Cortex of kidney (tissue), 1 donor: ENCODE measurements at places on chromosomes 13 and 19.

DNA sequence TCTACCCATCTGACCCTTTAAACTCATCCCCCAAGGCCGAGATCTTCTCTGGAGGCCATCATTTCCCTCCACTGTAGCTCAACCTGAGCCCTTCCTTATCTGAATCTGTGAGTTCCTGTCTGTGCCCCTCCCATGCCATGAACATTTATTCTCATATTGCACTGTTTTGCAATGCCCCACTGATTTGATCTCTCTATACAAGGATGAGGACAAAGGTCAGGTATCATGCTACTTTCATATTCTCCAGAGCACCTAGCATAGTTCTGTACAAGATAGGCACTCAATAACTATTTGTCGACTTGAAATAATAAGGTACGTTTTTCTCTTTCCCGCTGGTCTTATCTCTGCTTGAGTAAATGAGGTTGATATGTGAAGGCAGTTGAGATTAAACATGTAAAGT is 135.5 kb downstream of the KLF5 start:
- no peak for DNase-seq

GRCh38 chr13:99371956-99372355 is 64.8 kb upstream of the GPR183 start:
- no peak for DNase-seq

DNA sequence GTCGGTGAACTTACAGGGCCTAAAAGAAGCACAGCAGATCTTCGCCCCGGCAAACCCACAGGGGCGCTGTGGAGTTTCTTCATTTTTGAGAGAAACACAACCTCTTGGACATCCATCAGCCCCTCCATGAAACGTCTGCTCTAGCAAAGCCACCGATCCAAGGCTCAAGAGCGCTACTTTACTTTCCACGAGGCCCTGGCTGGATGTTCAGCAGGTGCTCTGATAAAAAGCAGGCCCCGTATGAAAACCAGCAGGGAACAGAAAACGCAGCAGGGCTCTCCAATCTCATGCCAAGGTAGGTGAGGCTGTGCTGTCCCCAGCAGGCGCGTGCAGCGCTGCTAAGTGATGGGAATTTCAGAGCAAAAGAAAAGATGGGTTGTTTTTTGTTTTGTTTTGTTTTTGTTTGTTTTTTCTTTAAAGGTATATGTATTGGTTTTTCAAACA is 86.7 kb downstream of the IRS2 start:
- DNase-seq, result no peak

- DNase-seq, result no peak
Measured at GRCh38 chr19:32647361-32647760, 27.6 kb downstream of the ANKRD27 start.

DNA sequence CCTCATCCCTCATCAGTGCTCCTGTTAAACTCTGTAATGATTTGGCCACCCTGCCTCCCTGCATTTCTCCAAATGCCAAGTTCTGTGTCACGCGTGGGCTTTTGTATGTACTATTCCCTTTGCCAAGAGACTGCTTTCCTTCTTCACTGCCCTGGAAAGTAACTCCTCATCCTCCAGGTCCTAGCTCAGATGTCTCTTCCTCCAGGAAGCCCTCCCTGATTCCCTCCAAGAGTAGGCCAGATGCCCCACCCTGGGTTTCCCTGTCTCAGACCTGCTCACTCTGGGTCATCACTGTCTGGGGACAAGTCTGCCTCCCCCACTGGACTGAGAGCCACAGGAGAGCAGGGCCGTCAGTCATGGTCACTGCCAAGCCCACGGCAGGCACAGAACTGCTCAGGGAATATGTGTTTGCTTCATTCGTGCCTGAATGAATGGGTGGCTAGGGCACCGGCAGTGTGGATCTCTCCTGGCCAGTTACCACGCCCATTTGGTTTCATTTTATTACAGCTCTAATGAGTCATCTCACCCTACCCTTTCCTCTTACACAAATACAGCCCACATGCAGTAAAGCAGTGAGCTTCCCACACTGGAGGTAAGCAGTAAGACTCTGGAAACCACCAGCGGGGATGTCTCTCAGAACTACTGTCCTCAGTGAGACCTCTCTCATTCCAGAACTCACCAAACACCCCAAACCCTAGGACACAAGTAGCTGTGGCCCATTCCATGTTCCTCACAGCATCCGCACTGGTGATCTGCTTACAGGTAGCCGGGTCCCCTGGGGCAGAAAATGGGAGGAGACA is 12.1 kb upstream of the GPR4 start:
- DNase-seq, result no peak

DNA sequence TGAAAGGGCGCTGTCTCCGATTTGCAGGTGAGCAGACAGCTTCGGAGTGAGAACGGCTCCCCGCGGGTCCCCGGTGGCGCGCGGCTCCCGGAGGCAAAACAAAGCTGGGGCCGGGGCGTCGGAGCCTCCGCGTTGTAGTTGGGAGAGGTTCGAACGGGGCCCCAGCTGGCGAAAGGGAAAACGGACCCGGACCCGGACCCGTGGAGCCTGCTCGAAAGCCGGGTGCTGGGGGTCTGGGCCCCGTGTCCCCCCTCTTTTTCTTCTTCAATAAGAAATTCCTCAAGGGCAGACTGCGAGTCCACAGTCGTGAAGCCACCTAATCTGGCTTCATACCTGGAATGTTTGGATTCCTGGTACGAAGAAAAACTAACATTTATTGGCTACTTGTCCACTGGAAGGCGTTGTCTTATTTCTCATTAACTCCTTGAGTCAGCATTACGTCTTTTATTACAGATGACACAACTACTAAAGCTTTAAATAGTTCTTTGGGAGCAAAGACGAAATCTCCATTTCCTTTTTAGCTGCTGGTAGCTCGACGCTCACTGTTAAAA is 632 bp upstream of the MTIF3 start:
- no peak for DNase-seq

- no peak for DNase-seq
Measured at GRCh38 chr19:6803036-6803404, 30.5 kb downstream of the VAV1 start.

GRCh38 chr19:23996549-23996948 is 81.9 kb downstream of the ZNF726 start:
- no peak for DNase-seq

DNA sequence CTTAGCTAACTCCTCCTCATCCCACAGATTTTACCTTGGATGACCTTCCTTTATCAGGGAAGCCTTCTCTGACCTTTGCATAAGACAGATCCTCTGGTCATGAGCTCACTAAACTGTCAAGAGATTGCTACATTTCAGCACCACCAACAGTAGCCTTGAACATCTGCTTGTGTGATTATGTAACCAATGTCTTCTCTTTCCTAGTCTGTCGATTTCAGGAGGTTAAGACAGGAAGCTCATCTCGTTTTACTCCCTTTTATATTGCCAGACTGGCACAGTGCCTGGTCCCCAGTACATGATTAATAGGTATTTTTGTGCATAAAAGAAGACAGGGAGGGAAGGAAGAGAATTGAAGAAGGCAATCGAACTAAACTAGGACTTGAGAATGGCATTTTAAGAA is 1697.7 kb downstream of the EFNB2 start:
- no peak for DNase-seq

DNA sequence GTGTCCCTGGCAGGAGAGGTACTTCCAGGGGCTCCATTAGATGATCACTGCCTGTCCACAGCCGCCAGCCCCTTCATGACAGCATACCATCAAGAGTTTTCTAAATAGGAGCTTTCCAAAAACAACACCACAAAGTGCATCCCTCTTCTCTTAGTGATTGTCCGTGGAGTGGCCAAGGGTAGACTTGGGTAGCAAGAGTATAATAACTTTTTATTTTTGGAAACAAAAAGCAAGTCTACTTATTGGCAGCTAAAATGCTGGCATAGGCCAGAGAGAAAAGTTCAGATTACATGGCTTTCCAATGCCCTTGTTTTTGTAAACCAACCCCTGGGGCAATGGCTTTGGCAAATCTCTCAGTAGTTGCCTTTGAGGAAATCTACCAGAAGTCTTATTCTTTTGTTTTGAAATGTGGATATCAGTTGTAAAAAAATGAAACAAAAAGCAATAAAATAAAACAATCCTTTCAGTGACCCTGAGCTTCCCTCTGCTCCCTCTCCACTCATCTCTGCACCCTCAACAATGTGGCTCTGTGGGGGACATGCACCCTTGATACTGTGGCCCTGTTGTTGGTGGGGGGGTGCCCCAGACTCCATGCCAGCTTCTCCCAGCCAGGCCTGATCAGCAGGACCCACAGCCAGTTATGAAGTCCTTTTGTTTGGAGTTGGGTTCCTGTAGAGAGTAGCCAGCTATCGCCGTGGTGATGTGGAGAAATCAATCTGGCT is 294.1 kb downstream of the DLEU7 start:
- DNase-seq, result no peak

GRCh38 chr19:5948752-5949564 is 29.0 kb downstream of the RANBP3 start:
- DNase-seq, result no peak

DNA sequence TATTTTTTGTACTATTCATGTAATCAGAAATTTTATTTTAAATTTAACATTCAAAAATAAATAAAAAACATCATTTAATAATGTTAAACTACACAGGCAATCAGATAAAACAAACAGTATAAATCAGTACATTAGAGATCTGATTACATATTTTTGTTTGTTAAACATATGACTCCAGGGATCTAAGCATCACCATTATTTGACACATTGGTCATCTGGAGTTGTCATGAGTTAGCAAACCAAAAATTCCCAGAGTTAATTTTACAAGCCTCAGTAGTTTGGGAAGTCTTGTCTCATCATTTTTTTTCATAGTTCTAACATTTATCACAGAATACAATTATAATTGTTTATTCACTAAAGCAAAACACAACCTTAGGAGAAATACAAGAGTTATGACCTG is 770.8 kb upstream of the SLITRK6 start:
- no peak for DNase-seq

GRCh38 chr13:45332036-45332830 is 8.8 kb downstream of the TPT1 start:
- no peak for DNase-seq

DNA sequence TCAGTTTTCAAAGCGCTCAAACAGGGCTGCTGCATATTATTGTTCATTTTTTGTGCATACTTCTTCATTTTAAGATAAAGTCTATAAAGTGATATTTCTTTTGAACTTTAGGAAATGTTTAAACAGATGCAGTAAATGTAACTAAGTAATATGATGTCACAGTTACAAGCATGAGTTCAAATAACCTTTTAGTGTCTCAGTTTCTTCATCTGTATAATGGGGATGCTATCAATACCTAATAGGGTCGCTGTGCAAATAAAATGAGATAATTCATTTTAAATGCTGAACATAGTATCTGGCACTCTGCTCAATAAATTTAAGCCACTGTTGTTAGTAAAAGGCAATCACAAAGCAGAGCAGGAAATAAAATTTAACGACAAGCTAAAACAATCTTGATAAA is 97.5 kb downstream of the UGGT2 start:
- no peak for DNase-seq

DNA sequence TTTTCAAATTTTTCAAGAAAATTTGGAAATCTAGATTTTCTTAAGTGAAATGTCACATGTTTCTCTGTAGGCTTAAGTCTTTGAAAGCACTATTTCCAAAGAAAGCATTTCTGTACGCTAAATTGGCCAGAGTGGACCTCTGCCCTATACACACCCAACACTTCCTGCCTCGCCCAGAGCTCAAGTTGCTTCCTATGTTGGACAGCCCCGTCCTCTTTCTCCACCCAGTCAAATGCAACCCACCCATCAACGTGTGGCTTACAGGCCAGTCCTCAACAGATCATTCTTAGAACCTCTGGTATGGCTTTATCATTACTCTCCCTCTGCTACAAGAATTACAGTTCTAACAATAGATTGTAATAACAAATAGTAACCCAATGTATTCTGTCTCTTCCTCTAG is 24.2 kb downstream of the KLF12 start:
- no peak for DNase-seq

GRCh38 chr19:33690378-33691029 is 68.8 kb downstream of the CHST8 start:
- no peak for DNase-seq

GRCh38 chr13:101332583-101332982 is 83.7 kb downstream of the NALCN start:
- DNase-seq, result no peak

DNA sequence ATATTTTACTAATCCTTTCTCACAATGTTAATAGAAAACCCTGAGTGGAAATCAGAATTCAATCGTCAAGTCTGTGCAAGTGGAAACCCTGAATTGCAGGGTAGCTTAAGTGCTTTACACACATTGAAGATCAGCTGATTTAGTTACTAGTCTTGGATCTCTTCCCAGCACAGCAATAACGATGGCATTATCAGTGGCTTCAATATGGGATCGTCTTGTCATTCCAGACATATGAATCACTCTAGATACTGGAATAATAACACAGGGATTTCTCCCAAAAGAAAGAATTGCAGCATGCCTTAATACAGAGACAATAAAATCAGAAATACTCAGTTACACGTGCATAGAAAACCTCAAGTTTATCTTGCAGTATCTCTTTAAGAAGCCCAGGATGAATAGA is 12.6 kb upstream of the METTL21C start:
- no peak for DNase-seq
